Neural progenitor cell (in vitro differentiated cells): ENCODE measurements at places on chromosomes 5 and 9. TPM values are rescaled to one million over a fixed set of nuclear protein-coding genes. Genes with fewer than 3 reads are reported as not detected.

ZNF483 gene
- 26.9 and 30.7 TPM in 2 replicates for total RNA-seq

COL27A1 gene
- total RNA-seq: 4.3 and 16.2 TPM in 2 replicates

SLC23A1 gene
- not detected in 2 replicates for total RNA-seq

MIGA2 gene
- 10.8 and 39.1 TPM in 2 replicates for total RNA-seq

FSD1L gene
- 11.5 and 19.8 TPM in 2 replicates for total RNA-seq

CCL27 gene
- 0.37 and 0.67 TPM in 2 replicates for total RNA-seq

C5orf58 gene
- total RNA-seq: not detected in 2 replicates

TRIM36 gene
- total RNA-seq: 31.2 and 42.6 TPM in 2 replicates

PCDHGA2 gene
- total RNA-seq: 0.37 and 0.71 TPM in 2 replicates

IFNA21 gene
- total RNA-seq: not detected in 2 replicates

SLC31A2 gene
- total RNA-seq: 0.34 and 1.7 TPM in 2 replicates

CANX gene
- 301 and 403 TPM in 2 replicates for total RNA-seq

TXNDC8 gene
- total RNA-seq: not detected in 2 replicates

PCDHAC1 gene
- total RNA-seq: 2.9 and 5.9 TPM in 2 replicates

OR5C1 gene
- not detected in 2 replicates for total RNA-seq

SLC6A3 gene
- total RNA-seq: 0.19 and 0.32 TPM in 2 replicates

FGD3 gene
- total RNA-seq: 0.56 and 0.68 TPM in 2 replicates

THBS4 gene
- 31.6 and 40.5 TPM in 2 replicates for total RNA-seq

PLPP6 gene
- 10.5 and 11.1 TPM in 2 replicates for total RNA-seq

WDR38 gene
- total RNA-seq: not detected in 2 replicates

WHRN gene
- 1.1 and 6.6 TPM in 2 replicates for total RNA-seq

KIF12 gene
- total RNA-seq: 0.56 and 0.59 TPM in 2 replicates

RABL6 gene
- total RNA-seq: 71.2 and 148 TPM in 2 replicates

TICAM2 gene
- total RNA-seq: 0.03 TPM in 1 of 2 replicates, not detected in the other

UBTD2 gene
- total RNA-seq: 62.5 and 92.9 TPM in 2 replicates

MSX2 gene
- 0.30 and 0.93 TPM in 2 replicates for total RNA-seq

PLPPR1 gene
- 1.2 and 3.2 TPM in 2 replicates for total RNA-seq

IL12B gene
- total RNA-seq: not detected in 2 replicates

SPATA9 gene
- total RNA-seq: not detected in 2 replicates

PLAC8L1 gene
- total RNA-seq: 0.51 TPM in 1 of 2 replicates, not detected in the other

BAAT gene
- 0.09 and 0.15 TPM in 2 replicates for total RNA-seq

ATP6V0E1 gene
- total RNA-seq: 43.7 and 72.4 TPM in 2 replicates

LHFPL2 gene
- 20.6 and 21.1 TPM in 2 replicates for total RNA-seq

MED10 gene
- total RNA-seq: 16.6 and 23.5 TPM in 2 replicates

SH3RF2 gene
- total RNA-seq: 0.36 and 2.4 TPM in 2 replicates

PCDHGB7 gene
- total RNA-seq: 21.1 and 23.9 TPM in 2 replicates

SAXO1 gene
- 0.09 and 0.15 TPM in 2 replicates for total RNA-seq

TMEFF1 gene
- 103 and 113 TPM in 2 replicates for total RNA-seq

CCDC69 gene
- 0.03 and 0.07 TPM in 2 replicates for total RNA-seq

CAMK2A gene
- total RNA-seq: 0.09 and 0.28 TPM in 2 replicates

PKD2L2 gene
- not detected in 2 replicates for total RNA-seq

TUSC1 gene
- total RNA-seq: 2.1 and 3.2 TPM in 2 replicates

S1PR3 gene
- 21.6 and 29.4 TPM in 2 replicates for total RNA-seq

DBH gene
- not detected in 2 replicates for total RNA-seq

GABRA6 gene
- total RNA-seq: not detected in 2 replicates

SLC34A3 gene
- not detected in 2 replicates for total RNA-seq

TIMD4 gene
- total RNA-seq: not detected in 2 replicates
